LHCN-M2 (cell line): ENCODE measurements at places on chromosomes 1 and 21. TPM values are rescaled to one million over a fixed set of nuclear protein-coding genes. Genes with fewer than 3 reads are reported as not detected.
A peak's percentile ranks its signal among the peaks of the same experiment; 100 is the strongest.

GRCh38 chr21:35988416-35989137 lies 71.7 kb downstream of the SETD4 start:
- no peak for DNase-seq

DNA sequence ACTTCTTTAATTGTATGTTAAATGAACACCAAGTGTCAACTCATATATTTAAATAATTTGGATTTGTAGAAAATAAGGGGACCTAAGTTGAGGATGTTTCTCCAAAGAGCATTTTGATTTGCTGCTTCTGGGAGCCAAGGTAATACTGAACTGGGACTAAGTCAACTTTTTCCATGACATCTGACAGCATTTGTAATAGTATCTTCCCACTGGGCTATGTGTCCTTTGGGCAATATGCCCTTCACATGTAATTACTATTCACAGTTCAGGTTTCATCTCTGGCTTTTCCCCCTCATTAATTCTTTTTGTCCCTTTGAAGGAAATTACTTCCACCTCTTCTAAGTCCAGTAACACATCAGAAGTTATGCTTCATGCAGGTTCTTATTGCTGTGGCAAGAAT lies 36.7 kb upstream of the HP1BP3 start:
- DNase-seq = no peak

Gene TNFRSF18
- not detected in 2 replicates for total RNA-seq

Gene PAX7
- not detected in 2 replicates for total RNA-seq

- DNase-seq = no peak
These were observed 9.0 kb downstream of the SH2D2A start for GRCh38 chr1:156807627-156808026.

Gene PLD5
- 0.11 and 0.90 TPM in 2 replicates for total RNA-seq

DNA sequence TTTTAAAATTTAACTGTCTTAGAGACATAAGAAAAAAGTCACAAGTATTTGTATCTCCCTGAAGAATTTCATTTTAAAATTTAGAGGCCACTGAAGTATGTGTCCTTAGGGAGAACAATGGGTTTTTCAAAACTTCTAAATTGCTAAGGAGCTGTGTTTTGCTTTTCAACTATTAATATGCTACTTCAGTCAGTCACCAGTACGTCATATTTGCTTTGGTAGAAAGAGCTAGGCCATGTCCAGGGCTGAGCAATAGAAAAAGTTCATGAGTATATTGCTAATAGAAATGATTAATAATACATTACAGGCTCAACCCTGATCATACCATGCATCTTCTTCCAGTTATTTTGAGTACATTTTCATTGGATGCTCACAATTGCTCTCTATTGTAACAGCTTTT lies 1.7 kb upstream of the SGIP1 start:
- DNase-seq = no peak

GRCh38 chr1:84847253-84848250 lies 45.5 kb downstream of the LPAR3 start:
- peak; percentile 96 for DNase-seq

Gene OR14K1
- total RNA-seq = not detected in 2 replicates

DNA sequence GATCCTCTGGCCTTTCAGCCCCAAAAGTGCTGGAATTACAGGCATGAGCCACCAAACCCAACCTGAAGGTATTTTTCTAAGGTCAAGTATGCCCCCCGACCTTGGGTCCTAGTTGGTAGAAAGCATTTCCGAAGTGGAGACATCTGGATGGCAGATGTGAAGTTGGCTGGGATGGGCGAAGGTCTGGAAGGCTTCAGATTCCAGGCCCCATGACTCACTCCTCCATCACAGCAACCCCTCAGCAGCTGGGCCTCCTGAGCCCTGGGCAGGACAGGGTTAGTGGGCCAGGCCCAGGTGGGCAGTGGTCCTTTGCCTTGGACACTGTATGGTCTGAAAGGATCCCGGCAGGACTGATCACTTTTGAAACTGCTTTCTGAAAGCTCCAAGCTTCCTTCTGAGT lies 23.3 kb downstream of the NAV1 start:
- peak; percentile 94 for DNase-seq

GRCh38 chr1:169468982-169469381 lies 16.8 kb downstream of the SLC19A2 start:
- DNase-seq = no peak

DNA sequence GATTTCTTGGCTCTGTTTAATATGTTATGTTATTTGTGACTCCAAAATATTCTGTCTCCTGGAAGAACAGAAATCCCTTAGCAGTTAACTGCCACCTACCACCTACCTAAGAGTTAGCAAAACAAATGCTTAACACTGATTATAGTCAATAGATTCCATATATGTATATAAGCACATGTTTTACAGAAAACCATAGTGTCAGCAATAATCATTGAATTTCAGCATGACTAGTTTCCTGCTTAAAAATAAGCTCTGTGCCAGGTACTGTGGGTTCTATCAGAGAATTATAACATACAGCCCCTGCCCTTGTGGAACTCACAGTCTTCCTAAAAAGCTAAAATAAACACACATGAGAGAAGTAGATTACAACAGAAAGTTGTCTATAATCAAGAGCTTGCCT lies 561.9 kb upstream of the CAMK1G start:
- no peak for DNase-seq
